ENCODE measurements at places on chromosomes 7 and 10. TPM values are rescaled to one million over a fixed set of nuclear protein-coding genes. Genes with fewer than 3 reads are reported as not detected.

- H3K4me1 ChIP-seq, result peaks cover 19% of the 10 kb centered on the region
- no peak for DNase-seq
- no peak overlapping the region for H3K4me3 ChIP-seq
- H3K36me3 ChIP-seq, result no peaks in the 10 kb centered on the region
Observed at GRCh38 chr10:5079836-5080235, 14.4 kb upstream of the AKR1C3 start.

GRCh38 chr10:99740933-99741559 lies 9.0 kb downstream of the CUTC start:
- no peak overlapping the region for H3K4me3 ChIP-seq
- DNase-seq, result no peak
- peaks cover 100% of the 10 kb centered on the region for H3K36me3 ChIP-seq

ZNF804B gene
- not detected for total RNA-seq

ADGRA1 gene
- total RNA-seq, result under 0.01 TPM

DNA sequence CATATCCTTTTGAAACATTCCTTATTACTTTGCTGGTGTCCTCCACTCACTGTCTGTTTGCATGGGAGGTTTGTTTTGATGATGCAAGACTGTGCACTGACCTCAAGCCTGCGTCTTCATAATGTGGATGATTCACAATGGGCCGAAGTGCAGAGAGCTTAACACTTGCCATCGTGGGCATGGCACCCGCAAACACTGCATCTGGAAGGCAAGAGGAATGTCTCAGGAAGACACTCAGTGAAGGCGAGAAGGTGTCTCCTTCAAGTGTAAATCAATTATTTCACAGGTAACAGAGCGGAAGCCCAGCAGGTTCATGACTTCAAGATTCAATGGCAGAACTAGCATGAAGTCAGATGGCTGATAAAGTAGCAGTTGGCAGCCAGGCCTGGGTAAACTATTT lies 98.1 kb downstream of the DPY19L1 start:
- no peak overlapping the region for H3K27ac ChIP-seq
- peaks cover 38% of the 10 kb centered on the region for H3K36me3 ChIP-seq
- no peaks in the 10 kb centered on the region for H3K4me1 ChIP-seq
- H3K27me3 ChIP-seq, result no peaks in the 10 kb centered on the region

ST8SIA6 gene
- 3.7 TPM for total RNA-seq

GPAM gene
- 8.9 TPM for total RNA-seq

- H3K27ac ChIP-seq, result no peak overlapping the region
- H3K36me3 ChIP-seq, result no peaks in the 10 kb centered on the region
- no peak overlapping the region for H3K4me3 ChIP-seq
- no peaks in the 10 kb centered on the region for H3K4me1 ChIP-seq
- no peak for DNase-seq
- no peaks in the 10 kb centered on the region for H3K27me3 ChIP-seq
Observed at GRCh38 chr10:78361031-78361430, 327.4 kb downstream of the RPS24 start.

DNA sequence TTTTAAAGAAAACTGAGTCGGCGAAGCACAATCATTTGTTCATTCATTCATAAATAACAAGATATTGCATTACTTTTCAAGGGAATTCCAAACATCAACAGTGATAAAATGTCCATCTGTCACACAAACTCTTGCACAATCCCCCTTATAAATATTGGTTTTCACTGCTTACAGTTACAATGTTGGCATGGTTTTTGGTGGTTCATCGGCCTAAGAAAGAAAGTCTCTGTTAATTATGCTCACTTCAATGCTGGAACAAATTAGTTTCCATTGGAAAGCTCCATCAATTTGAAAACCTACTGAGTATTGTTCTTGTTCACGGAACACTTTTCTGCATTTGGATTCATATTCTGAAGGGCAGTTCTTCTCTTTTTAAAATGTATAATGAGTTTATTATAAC lies 188.5 kb downstream of the JAZF1 start:
- H3K4me1 ChIP-seq, result peaks cover 23% of the 10 kb centered on the region
- DNase-seq, result no peak
- H3K36me3 ChIP-seq, result no peaks in the 10 kb centered on the region
- no peak overlapping the region for H3K4me3 ChIP-seq
- H3K27me3 ChIP-seq, result no peaks in the 10 kb centered on the region
- H3K27ac ChIP-seq, result no peak overlapping the region

DNA sequence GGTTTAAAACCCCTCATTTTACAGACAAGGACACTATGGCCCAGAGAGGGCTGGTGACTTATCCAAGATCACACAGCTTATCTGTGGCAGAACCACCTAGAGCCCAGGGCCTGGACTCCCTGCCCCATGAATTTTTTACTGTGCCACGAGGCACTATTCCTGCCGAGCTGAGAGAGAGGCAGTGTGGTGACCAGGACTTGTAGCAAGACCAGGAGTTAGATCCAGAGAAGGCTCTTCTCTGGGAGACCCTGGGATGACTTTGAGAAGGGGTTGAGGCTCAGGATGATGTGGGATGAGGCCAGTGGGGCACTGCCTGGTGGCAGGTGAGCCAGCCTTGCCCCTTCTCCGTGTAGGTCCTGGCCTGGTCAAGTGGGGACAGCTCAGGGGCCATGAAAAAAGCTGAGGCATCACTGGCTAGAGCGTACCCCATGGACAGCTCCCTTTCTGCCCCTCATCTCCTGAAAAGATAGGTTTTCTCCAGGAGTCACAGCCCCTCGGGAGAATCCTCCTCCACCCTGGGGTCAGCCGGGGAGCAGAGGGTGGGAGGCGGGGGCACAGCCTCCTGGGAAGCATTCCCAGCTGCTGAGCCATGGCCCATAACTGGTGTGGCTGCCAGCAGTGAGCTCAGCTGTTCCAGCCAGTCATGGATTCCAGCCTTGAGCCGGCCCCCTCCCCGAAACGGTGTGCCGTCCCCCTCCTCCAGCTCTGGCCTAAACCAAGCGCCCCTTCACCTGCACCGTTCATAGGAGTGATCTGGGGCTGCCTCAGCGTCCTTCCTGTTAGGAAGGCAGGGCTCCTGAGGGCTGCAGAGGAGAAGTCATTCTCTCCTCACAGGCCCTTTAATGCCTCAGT lies 5.8 kb downstream of the FLNC start:
- H3K27ac ChIP-seq, result peak overlapping the region; percentile 68
- no peak overlapping the region for H3K4me3 ChIP-seq
- DNase-seq, result peak; percentile 57
- peaks cover 13% of the 10 kb centered on the region for H3K27me3 ChIP-seq

- H3K4me1 ChIP-seq, result no peaks in the 10 kb centered on the region
- H3K36me3 ChIP-seq, result no peaks in the 10 kb centered on the region
- H3K4me3 ChIP-seq, result no peak overlapping the region
- no peak for DNase-seq
- H3K27ac ChIP-seq, result no peak overlapping the region
- no peaks in the 10 kb centered on the region for H3K27me3 ChIP-seq
Observed at GRCh38 chr10:48231699-48232315, 42.7 kb downstream of the FRMPD2 start.

SFTPA1 gene
- total RNA-seq, result not detected

DNA sequence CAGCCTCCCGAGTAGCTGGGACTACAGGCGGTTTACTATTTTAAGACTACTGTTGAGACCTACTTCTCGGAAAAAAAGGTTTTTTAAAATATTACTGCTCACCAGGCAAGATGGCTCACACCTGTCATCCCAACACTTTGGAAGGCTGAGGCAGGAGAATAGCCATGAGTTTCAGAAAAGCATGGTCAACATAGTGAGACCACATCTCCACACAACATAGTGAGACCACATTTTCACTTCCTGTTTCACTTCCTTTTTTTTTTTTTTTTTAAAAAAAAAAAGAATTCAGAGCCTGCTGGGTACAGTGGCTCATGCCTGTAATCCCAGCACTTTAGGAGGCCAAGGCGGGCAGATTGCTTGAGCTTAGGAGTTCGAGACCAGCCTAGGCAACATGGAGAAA lies 46.5 kb downstream of the SVOPL start:
- no peak overlapping the region for H3K27ac ChIP-seq
- H3K36me3 ChIP-seq, result no peaks in the 10 kb centered on the region
- H3K4me3 ChIP-seq, result no peak overlapping the region
- no peaks in the 10 kb centered on the region for H3K4me1 ChIP-seq
- no peaks in the 10 kb centered on the region for H3K27me3 ChIP-seq

AKR1C4 gene
- total RNA-seq, result not detected

GRCh38 chr7:112138325-112138852 lies 67.8 kb downstream of the DOCK4 start:
- no peak for DNase-seq
- H3K27me3 ChIP-seq, result no peaks in the 10 kb centered on the region
- no peaks in the 10 kb centered on the region for H3K4me1 ChIP-seq
- no peak overlapping the region for H3K4me3 ChIP-seq
- H3K36me3 ChIP-seq, result no peaks in the 10 kb centered on the region
- H3K27ac ChIP-seq, result no peak overlapping the region

DNA sequence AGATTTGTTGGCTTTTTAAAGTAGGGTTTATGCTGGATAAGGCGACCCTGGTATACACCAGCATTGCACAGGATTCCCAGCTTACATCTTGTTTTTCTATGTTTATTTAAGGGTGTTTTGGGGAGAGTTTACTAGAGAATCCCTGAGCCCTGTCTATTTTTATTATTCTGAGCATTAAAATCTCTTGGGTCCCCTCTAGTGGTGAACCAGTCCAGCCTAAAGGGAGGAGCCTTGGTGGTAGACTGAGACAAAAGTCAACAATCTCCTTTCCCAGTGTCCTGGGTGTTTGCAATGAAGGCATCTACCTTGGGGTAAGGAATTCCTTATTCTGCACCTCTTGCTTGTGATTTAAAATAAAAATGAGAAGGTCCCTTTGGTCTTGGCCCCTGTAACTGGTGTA lies 38.2 kb downstream of the ANTXRL start:
- no peak overlapping the region for H3K4me3 ChIP-seq
- no peak for DNase-seq
- H3K27me3 ChIP-seq, result no peaks in the 10 kb centered on the region
- no peak overlapping the region for H3K27ac ChIP-seq

MYH16 gene
- not detected for total RNA-seq

JAZF1 gene
- total RNA-seq, result 13.8 TPM

DNA sequence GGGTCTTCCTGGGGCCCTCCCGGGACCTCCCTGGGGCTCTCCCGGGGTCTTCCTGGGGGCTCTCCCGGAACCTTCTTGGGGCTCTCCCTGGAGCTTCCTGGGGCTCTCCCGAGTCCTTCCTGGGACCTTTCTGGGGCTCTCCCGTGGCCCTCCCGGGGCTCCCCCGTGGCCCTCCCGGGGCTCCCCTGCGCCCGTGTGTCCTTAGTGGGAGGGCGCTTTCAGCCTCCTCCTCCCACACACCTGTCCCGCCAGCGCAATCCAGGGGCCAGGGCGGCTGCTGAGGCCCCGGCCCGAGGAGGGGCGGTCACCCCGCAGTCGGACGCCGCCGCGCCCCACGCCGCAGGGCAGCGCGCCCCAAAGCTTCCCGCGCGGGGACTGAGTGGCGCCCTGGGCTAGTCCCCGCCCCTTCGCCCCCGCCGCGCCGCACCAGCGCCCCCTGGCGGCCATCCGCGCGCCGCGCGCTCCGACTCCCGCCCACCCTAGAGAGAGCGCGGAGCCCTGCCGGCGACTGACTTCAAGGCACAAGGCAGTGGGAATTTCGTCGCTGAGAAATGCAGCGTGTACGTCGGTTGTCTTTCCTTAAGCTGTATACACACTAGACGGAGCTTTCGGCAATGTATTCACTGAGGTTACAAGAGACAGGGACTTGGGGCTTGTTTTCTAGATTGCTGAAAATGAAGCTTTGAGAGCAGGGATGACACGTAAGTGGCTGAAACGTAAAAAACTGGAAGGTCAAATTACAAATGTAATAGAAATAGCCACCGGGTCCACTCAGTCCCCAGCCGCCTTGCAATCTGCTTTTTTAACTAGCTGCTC lies 47.1 kb downstream of the INSIG1 start:
- peaks cover 6% of the 10 kb centered on the region for H3K27me3 ChIP-seq
- no peak overlapping the region for H3K27ac ChIP-seq
- H3K4me3 ChIP-seq, result peak overlapping the region; percentile 43

Measured in stomach (tissue), 19 donors.